ENCODE measurements at places on chromosomes 1 and 21.

GRCh38 chr1:171653796-171654195 lies 1.3 kb upstream of the MYOC start:
- no peak for DNase-seq

- DNase-seq, result no peak
These were observed 1.4 kb downstream of the PPM1J start for GRCh38 chr1:112713466-112714312.

DNA sequence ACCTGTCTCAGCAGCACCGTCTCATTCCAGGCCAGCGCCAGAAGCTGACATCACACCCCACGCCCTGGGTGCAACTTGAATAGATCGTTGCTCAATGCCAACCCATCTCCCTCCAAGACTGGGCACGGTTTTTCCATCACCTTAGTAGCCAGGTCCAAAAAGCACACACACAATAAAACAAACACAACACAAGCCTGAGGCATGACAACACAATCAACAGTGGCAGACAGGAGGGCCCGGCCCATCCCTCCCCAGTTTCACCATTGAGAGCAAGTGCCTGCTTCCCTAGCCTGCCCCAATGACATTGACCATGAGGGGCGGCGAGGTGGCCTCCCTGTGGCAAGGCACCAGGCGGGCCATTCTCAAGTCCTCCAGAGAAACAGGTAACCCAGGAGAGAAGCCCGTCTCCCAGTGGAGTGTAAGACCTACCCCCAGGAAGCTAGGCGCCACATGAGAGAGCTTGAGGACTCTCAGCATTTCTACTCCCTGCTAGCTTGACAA lies 2.7 kb downstream of the IFFO2 start:
- DNase-seq, result no peak

GRCh38 chr21:14120091-14120734 lies 90.5 kb downstream of the LIPI start:
- DNase-seq, result no peak

DNA sequence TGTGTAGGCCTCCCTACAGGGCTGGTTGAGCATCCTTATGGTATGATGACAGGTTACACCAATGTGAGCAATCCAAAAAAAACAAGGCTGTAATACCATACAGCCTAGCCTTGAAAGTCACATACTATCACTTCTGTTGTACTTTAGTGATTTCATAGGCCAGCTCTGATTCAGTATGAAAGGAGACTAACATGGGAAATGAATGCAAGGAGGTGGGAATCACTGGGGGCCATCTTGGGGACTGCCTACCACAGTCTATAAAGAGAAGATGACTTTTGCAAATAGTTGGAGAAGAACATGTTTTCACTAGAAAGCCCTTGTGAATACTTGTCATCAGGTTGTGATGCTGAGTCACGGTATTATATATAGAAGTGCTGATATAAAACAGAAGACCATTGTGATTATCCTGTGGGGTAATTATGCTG lies 270.7 kb downstream of the S1PR1 start:
- no peak for DNase-seq

DNA sequence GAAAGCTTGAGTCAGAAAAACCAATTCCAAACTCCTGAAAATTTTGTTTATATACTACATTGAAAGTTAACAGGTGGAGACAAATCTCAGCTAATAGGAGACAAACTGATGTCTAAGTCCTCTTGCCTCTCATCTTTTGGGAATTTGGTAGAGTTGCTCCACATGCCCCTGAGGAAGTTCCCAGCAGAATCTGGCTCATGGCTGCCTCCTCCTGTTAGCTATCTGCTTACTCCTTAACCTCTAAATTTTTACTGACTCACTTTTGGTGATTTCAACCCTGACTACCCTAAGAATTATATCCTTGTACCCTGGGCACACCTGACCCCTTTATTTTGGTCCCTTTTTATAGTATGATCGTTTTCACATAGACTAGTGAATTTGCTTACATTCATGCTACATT lies 633.7 kb upstream of the USP24 start:
- DNase-seq, result no peak

GRCh38 chr21:39452970-39453342 lies 1.2 kb downstream of the SH3BGR start:
- no peak for DNase-seq

DNA sequence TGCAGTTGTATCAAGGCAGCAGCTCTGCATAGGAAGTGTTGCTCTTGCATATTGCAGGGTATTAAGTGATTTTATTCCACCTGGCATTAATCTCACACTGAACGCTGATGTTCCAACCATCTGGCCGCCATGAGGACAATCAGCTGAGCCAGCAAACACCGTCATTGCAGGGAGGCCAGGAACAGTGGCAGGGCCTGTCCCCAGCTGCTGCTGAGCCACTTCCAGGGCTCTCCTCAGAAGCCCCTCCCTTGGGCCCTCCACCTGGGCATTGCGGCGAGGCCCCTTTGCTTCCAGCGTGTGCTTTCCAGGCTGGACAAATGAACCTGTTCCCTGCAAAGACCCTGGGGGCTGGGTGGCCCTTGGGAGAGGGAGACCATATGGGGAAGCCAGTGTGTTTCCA lies 171.6 kb upstream of the C1orf174 start:
- DNase-seq, result no peak

DNA sequence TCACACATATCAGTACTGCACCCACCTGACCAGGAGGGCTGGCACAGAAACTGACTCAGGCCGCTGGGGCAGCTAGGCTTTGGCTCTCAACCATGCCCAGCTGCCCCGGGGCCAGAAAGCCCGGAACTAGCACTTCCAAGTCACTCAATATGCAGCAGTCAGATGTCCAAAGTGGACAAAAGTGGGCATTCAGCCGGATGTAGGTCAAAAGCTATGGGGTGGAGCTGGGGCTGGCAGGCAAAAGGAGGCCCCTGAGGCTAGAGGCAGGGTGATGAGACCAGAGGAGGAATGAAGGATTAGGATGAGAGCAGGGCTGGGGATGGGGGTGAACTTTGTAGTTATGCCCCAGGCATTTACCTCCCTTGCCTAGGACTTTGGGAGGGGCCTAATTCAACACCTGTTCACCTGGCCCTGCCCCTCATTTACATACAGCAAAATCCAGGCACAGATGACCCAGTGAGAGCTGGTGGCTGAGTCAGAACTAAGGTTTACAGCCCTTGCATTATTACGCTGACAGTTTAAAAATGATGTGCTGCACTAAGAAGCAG lies 30.7 kb upstream of the EDN2 start:
- no peak for DNase-seq

- no peak for DNase-seq
These were observed 600.4 kb downstream of the ADGRL2 start for GRCh38 chr1:82401116-82401515.

DNA sequence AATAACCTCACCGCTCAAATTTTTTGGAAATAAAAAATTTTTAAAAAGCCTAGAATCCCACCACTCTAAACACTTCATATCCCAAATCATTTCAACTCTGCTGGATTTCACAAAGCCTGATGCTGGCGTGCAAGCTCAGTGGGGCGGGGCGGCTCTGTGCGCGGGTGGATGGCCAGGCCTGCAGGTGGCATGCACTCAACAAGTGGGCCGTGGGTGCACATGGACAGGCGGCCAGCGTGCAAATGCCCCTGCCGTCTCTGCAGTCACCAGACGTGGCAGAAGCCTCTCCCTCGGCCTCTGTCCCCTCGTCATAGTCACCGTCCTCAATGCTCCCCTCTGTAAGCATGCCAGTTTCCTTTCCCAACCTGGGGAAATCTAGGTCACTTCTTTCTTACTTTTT lies 6.6 kb upstream of the PDE9A start:
- DNase-seq, result no peak

DNA sequence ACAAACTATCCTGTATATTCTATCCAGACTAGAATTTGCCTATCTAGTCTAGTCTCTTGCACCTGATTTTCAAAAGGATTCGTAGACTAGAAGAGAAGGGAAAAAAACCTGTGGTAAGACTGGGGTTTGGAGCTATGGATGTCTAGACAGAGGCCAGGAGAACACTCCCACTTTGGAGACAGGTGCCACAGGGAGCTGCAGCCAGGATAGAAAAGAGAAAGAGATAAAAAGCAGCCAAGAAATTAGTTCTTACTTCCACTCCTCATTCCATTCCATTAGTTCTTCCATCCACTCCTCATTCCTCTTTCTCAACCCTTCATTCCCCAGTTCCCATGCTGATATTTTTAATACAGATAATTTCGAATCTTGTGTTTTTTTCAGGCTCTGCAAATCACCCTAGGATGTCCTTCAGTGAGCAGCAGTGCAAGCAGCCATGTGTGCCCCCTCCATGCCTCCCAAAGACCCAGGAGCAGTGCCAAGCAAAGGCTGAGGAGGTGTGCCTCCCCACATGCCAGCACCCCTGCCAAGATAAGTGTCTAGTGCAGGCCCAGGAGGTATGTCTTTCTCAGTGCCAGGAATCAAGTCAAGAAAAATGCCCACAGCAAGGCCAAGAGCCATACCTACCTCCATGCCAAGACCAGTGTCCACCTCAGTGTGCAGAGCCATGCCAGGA lies 496 bp downstream of the PRR9 start:
- no peak for DNase-seq

DNA sequence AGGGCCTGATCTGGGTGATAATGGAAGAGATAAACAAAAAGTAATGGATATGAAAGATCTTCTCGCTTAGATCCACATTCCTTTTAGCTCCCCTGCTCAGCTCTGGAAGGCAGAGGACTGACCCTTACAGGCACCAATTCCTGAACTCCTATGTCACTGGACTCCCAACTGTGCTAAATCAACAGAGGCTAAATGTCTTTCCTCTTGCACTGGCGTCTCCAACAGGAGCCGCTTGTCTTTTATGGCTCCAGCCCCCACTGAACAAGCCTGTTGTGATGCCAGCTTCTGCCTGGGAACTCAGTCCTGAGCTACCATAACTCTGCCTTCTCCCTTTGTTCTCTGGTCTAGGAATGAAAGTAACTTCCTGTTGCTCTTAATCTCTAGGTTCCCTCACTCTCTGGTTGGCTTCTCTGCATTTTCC lies 142.1 kb upstream of the COL11A1 start:
- no peak for DNase-seq

Data from amniotic stem cell (primary cell).